ENCODE measurements at places on chromosomes 6 and 20. TPM values are rescaled to one million over a fixed set of nuclear protein-coding genes. Genes with fewer than 3 reads are reported as not detected.

The IMPG1 gene
- not detected for total RNA-seq

The TULP1 gene
- not detected for total RNA-seq

The ZSCAN23 gene
- total RNA-seq: 0.59 TPM

The GRIK2 gene
- 7.7 TPM for total RNA-seq

- DNase-seq: no peak
Measured at GRCh38 chr20:16535277-16535676, 38.0 kb downstream of the KIF16B start.

GRCh38 chr6:139654309-139654708 lies 279.9 kb upstream of the CITED2 start:
- DNase-seq: no peak

DNA sequence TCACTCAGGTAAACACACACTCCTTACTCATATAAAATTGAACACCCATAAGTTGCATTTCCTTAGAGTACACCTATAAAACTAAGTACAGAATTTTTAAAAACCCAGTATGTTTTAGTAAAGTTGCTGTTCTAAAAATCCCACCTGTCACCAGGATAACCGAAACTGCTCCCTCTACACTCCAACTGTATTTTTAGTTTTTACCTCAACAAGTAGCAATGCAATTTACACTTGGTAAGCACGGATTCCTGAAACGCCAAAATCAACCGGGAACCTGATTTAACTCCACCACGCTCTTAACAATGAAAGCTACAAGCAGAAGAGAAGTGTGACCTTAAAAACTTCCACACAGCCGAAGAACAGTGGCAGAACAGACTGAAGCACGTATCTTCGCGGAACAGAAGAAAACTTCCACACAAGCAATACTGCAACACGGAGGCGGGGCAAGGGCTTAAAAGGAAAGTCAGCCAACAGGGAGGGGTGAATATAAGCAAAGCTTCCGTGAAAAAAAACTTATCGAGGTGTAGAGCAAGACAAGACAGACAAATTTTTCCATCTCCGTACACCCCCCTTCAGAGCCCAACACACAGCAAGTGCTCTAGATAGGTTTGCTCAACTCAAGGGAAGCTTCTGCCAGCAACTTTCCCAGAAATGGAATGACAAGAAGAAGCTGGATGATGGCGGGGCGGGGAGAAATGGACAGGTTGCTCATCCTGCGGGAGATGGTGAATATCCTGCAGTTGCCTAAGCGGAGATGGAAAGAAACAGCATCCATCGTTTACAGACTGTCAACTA lies 1.4 kb downstream of the STAU1 start:
- DNase-seq: peak; percentile 69

DNA sequence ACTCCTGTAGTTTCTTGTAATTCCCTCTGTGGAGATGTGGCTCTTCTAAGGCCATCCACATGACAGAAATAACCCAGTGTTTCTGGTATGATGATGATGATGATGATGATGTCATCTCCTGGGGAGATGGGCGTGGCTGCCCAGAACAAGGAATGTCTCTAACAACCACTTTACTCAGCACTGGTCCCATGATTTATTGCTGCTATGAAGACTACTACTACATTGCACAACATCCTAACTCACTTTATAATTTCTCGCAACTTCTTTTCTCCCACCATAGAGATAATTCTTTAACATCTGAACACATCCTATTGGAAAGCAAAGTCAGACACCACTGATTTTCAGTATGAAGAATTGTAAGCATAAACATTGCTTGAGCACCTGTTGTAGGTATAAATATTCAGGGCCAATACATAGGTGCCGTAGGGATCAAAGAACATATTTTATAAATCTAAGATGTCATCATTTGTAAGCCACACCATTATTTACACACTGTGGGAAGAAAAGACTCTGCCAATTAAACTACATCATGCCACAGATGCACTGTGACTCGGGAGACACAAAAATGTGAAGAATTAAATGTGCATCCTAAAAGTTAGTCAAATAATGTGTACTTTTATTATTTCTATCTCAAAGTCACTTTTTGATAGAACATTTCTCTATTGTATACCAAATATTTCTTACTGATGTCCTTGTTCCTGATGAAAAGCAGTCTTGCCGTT lies 6.4 kb downstream of the TPMT start:
- no peak for DNase-seq

GRCh38 chr6:6195080-6195479 lies 125.4 kb downstream of the F13A1 start:
- DNase-seq: no peak
